CD4-positive, alpha-beta T cell treated with Interleukin-6 for 4 hours (primary cell): ENCODE measurements at places on chromosomes 16 and 17.

DNA sequence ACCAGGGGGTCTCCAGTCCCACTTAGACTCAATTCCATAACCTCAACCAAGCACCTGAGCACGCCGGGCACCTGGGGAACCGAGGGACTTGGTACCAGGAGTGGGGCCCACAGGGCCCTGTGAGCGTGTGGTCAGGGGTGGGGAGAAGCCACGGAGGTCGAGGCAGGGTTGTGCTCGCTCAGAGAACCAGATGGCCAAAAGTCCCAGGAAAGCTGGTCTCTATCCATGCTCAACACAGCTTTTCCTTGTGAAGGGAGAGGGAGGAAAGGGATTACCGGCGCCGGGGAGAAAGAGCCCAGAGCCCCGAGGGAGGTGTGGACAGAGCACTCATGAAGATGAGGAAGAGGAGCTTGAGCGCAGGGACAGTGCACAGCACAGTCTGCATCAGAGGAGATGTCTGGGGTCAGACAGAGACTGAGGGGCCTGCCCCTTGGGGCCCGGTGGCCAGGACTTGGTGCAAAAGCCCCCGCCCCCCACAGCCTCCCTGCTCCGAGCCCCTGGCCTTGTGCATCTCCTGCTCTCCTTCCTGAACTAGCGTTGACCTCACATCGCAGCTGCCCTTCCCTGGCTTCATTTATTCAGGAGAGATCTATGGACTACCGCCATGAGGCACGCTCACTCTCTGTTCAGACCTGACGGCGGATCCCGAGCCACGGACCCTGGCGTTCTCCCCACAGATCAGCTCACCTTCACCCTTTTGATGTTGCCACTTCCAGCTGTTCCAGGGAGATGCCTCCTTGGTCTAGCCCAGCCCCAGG, 355.4 kb upstream of the TNRC6C start:
- no peak for DNase-seq

- no peak for DNase-seq
Measured at GRCh38 chr16:23786964-23787561, 32.2 kb downstream of the CHP2 start.

GRCh38 chr17:75635610-75636202, 2.5 kb downstream of the SMIM5 start:
- DNase-seq, result no peak

- no peak for DNase-seq
Measured at GRCh38 chr17:43353393-43353792, 45.4 kb upstream of the ARL4D start.

- DNase-seq, result peak; percentile 7
Measured at GRCh38 chr17:36721560-36722120, 120.3 kb downstream of the MRM1 start.

DNA sequence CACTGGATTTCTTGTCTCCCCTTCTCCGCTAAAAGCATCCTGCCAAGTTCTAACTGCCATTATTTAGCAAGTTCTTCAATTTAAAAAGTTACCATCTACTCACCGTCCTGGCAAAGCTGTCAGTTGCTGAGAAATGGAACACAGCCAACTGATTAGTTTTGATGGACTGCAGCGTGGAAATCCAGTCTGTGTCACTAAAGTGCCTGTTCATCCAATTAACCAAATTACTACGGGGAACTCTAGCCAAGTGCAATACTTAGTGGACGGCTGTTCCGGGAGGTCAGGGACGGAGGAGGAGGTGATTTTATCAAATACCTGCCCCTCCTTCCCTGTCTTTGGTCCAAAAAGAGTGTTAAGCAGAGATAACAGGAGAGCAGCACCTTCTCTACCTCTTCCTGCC, 260.7 kb downstream of the MAF start:
- no peak for DNase-seq

DNA sequence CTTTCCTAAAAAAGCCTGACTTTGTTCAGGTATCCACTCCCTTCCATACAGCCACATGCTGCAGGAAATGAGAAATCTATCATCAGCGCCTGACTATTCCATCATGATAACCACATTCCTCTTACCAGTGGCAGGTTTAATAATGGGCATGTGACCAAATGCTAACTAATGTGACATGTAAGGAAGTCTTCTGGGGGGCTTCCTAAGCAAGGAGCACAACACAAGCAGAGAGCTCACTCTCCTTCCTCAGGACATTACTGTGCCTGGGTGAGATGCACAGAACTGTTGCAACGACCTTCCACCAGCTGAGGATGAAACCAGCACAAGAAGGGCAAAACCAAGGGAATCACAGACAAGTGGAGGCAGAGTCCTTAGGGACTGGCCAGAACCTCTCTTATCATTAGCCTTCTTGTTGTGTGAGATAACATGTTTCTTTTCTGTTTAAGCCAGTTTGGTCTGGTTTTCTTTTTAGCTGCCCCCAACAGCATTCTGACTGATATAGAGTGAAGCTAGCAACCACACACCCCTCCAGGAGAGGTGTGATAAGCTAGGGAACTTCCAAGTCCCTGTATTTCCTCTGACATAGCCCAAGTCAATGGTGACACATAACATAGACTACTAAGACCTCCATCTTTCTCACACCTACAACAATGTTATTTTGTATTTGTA, 16.9 kb downstream of the MYO1D start:
- DNase-seq, result no peak

DNA sequence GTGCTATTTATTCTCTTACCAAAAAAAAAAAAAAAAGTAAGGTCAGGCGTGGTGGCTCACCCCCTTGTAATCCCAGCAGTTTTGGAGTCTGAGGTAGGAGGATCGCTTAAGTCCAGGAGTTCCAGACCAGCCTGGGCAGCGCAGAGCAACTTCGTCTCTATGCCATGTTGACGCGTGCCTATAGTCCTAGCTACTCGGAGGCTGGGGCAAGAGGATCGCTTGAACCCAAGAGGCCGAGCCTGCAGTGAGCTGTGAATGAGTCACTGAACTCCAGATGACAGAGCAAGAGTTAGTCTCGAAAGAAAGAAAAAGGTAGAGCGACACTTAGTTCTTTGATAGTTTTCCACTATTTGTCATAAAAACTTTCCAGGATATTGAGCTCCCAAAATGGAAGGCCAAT, 1.4 kb upstream of the TENT4B start:
- peak; percentile 45 for DNase-seq

GRCh38 chr17:77651988-77652387, 306.5 kb upstream of the TNRC6C start:
- no peak for DNase-seq

GRCh38 chr16:85011846-85012284, 530 bp upstream of the ZDHHC7 start:
- DNase-seq, result no peak

GRCh38 chr16:23410176-23410575, 42.8 kb downstream of the COG7 start:
- DNase-seq, result no peak

- no peak for DNase-seq
Measured at GRCh38 chr17:76326306-76326705, 18.2 kb upstream of the QRICH2 start.

DNA sequence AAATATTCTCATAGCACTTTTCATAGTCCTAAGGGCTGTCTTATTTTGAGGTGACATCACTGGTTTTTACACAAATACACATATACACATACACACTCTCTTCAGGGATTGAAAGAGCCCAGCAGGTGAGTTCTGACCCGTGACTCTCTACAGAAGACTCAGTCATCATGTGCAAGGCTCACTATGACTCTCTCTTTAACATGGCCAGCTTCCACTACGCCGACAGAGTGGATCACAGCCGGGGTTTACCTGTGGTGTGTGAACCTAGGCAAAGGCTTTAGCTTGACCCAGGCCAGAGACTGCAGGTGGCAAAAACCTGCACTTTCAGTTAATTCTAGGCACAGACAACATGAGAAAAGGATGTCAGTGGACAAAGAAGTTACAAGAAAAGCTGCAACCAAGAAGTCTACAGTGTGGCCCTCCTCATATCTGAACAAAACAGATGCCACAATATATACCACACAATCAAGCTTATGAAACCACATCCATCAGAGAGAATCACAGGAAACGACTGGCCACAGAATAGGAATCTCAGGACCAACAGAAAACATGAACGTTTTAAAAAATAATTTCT, 56.5 kb downstream of the CYTH1 start:
- peak; percentile 37 for DNase-seq

DNA sequence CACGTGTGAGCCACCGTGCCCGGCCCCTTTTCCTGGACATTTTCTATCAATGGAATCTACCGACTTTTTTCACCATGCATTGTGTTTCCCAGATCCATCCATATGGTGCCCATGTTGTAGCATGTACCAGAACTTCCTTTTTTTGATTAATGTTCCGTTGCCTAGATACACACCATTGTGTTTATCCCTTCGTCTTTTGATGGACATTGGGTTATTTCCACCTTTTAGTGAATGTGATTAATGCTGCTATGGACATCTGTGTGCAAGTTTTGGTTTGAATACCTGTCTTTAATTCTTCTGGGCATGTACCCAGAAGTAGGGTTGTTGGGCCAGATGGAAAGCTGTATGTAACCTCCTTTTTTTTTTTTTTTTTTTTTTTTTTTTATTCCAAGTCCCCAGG, 79.8 kb downstream of the NT5M start:
- no peak for DNase-seq

GRCh38 chr17:62860962-62861873, 53.1 kb upstream of the MARCHF10 start:
- no peak for DNase-seq

- no peak for DNase-seq
Measured at GRCh38 chr17:50468304-50469207, at the start of gene CHAD. Gene CHAD, minus strand, starts transcription at chr17:50468880. Its CDS starts 67 bp downstream, at chr17:50468813.

DNA sequence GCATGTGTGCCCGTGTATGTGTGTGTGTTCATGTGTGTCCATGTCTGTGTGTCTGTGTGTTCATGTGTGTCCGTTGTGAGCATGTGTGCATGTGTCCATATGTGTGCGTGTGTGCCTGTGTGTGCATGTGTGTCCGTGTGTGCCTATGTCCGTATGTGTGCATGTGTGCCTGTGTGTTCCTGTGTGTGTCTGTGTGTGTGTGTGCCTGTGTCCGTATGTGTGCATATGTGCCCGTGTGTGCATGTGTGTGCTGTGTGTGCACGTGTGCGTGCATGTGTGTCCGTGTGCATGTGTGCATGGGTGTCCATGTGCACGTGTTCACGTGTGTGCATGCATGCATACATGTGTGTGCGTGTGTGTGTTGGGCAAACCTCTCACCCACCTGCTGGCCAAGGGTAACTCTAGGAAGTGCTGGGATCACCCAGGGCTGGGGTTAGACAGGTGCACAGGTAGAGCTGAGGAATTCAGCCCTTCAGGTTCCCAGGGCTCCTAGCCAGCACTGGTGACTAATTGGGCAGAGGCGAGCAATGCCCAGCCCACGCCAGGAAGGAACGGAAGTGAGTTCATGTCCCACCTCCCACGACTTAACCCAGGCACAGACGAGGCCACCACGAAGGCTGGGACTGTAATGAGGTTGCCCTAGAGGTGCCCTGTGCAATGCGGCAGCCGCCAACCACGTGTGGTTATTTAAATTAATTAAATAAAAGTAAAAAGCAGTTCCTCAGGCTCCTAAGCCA, 8.2 kb upstream of the CSNK1D start:
- no peak for DNase-seq

DNA sequence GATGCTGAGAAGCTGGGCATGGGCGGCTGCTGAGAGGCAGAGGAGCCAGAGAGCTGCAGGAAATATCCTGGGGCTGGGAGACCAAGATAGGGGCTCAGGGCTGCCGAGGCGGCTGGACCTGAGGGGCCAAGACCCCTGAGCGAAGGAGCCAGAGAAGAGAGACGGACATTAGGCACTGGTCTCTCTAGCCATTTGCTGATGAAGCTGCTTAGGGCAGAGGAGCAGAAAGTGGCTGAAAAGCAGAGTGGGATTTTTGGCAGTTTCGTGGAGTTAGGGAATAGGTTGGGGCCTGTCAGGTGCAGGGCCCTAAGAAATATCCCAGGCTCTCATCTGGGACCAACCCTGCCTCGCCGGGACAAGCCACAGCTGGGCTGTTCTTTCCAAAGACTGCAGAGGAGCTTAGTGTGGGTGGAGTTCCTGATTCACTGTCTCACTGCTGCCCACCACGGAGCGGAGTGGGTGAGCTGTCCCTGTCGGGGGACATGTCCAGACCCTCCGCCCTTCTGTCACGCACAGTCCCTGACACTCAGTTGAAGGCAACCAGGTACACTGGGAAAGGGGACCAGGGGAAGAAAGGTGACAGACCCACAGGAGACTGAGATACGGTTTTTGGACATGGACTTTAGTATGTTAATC, 11.3 kb upstream of the DNASE1 start:
- DNase-seq, result no peak

DNA sequence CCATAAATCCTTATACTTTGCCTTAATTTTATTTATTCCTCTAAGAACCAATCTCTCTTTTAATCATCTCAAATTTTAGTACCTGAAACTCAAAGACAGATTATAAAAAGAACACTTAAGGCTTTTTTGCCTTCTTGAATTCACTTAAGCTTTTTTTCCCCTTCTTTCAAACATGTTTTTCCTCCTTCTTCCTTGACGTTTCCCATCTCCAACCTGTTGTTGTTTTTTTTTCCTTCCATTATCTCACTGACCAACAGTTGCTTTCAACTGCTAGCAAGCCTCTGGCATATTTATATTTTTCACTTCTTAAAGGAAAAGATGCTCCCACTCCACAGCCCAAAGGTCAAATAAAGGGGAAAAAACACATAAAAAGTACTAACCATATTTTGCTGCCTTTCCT, 32.2 kb downstream of the SPOP start:
- no peak for DNase-seq

DNA sequence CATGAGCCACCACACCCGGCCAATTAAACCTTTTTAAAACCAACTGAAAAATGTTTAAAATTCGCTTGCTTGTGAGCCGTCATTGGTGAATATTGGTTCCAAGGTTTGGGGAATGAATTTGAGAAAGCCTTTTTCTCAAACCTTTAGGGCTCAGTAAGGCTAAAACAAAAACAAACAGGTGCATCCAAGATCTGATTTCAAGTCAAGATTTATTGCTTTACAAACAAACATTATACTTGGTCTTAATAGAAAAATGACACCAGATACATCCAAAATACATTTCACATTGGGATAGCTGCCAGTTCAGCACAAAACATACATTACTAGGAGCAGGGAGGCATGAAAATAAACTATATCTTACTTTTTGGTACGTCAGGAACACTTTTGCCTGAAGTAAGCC, 5.4 kb downstream of the C17orf58 start:
- no peak for DNase-seq

- DNase-seq, result no peak
Measured at GRCh38 chr17:73962308-73962707, 241.2 kb upstream of the RPL38 start.

- DNase-seq, result no peak
Measured at GRCh38 chr16:86379505-86379846, 130.9 kb upstream of the FOXF1 start.

DNA sequence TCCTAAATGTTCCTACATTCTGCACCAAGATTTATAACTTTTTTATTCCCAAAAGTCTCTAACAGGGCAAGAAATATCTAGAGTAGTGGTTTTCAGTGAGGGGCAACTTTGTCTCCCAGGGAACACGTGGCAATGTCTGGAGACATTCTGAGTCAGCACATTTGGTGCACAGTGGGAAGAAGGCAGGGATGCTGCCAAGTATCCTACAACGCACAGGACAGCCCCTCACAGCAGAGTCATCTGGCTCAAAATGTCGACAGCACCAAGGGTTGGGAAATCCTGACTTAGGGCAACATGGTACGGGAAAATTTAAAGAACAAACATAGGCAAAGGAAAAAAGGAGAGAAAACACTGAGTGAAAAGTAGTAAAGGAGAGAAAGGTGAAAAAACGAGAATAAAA, 61.8 kb downstream of the SMG6 start:
- no peak for DNase-seq
